ENCODE measurements at places on chromosomes 1 and 21.

GRCh38 chr21:21897275-21897883 is 899.2 kb downstream of the NCAM2 start:
- no peak for DNase-seq

DNA sequence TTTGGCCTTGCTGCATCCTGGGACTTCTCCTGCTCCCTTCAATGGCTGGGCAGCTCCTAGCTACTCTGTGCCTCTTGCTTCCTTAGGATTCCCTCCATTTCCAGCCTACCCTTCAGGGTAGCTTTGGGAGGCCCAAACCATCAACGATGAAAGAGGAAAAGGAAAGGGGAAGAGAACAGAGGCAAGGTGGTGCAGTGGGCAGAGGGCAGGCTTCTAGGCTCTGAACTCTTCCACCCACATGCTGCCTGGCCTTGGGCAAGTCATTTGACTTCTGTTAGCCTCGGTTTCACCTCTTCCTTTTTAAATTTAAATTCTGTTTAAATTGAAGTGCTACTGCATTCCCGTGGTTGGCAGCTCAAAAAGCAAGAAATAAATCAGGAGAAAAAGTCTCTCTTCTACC is 5.7 kb upstream of the PPM1J start:
- DNase-seq = no peak

DNA sequence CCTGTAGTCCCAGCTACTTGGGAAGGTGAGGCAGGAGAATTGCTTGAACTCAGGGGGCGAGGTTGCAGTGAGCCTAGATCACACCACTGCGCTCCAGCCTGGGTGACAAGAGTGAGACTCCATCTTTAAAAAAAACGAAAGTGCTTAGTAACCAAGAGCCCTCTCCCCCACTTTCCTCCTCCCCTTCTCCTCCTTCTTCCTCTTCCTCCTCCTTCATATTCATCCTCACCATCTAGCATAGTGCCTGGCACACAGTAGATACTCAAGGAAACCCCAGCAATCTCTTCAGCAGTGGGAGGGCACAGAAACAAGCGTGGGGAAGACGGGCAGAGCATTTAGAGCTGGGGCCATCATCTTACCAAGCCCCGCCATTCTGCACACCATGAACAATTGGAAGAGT is 119.4 kb upstream of the SLC45A1 start:
- DNase-seq = no peak

GRCh38 chr1:183061194-183061593 is 38.0 kb downstream of the LAMC1 start:
- DNase-seq = no peak

- no peak for DNase-seq
These were observed 7.6 kb downstream of the APOBEC4 start for GRCh38 chr1:183645531-183645930.

Measured in RPMI8226 (cell line).